Upper lobe of left lung (tissue), 6 donors: ENCODE measurements at places on chromosomes 3 and 15. TPM values are rescaled to one million over a fixed set of nuclear protein-coding genes. Genes with fewer than 3 reads are reported as not detected.

GRCh38 chr3:183636221-183637105, 1.0 kb downstream of the KLHL24 start:
- H3K4me1 ChIP-seq: peaks cover 46% of the 10 kb centered on the region
- H3K4me3 ChIP-seq: peak overlapping the region; percentile 85
- H3K27me3 ChIP-seq: no peaks in the 10 kb centered on the region
- DNase-seq: peak; percentile 97
- peak overlapping the region; percentile 100 for H3K27ac ChIP-seq

DNA sequence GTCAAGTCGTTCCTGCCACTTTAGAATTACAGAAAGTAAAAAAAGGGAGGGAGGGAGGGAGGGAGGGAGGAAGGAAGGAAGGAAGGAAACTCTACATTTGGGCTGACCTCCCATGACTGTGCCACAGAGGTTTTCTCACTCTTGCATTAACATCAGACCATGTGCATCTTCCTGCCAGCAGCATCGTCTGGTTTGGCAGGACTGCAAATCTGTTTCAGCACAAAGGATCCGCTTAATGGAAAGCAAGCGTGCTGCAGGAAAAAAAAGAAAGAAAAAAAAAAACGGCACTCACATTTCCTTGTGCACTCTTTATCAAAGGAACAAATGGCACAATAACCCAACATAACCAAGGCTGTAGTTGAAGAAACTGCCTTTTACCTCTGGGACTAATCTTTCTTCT, 148.8 kb upstream of the HES1 start:
- peaks cover 25% of the 10 kb centered on the region for H3K4me1 ChIP-seq
- H3K36me3 ChIP-seq: no peaks in the 10 kb centered on the region
- no peak for DNase-seq
- H3K27me3 ChIP-seq: no peaks in the 10 kb centered on the region

GRCh38 chr15:93997071-93997658, 234.2 kb upstream of the MCTP2 start:
- no peaks in the 10 kb centered on the region for H3K36me3 ChIP-seq
- no peak for DNase-seq
- no peak overlapping the region for H3K4me3 ChIP-seq
- H3K27ac ChIP-seq: no peak overlapping the region

- H3K36me3 ChIP-seq: no peaks in the 10 kb centered on the region
- no peak overlapping the region for H3K4me3 ChIP-seq
- no peak for DNase-seq
- H3K27me3 ChIP-seq: no peaks in the 10 kb centered on the region
Observed at GRCh38 chr3:24290596-24290995, 204.1 kb downstream of the THRB start.

DNA sequence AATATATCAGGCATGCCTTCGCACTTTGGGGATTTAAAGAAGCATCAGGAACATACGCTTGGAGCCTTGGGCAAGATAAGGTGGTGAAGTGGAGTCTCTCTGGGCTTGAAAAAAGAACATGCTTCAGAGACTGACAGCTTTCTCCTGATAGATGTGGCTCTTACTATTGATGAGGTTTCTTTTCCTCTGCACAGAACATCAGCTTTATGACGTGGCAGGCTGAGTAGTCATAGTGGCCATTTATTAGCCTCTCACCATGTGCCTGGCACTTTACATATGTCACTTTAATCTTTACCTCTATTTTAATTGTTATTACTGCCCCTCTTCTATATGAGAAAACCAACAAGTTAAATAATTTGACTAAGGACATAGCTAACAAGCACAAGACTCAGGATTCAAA, 19.0 kb upstream of the LRRC58 start:
- H3K4me1 ChIP-seq: no peaks in the 10 kb centered on the region
- no peak overlapping the region for H3K4me3 ChIP-seq
- DNase-seq: no peak
- H3K27ac ChIP-seq: no peak overlapping the region
- no peaks in the 10 kb centered on the region for H3K36me3 ChIP-seq

DNA sequence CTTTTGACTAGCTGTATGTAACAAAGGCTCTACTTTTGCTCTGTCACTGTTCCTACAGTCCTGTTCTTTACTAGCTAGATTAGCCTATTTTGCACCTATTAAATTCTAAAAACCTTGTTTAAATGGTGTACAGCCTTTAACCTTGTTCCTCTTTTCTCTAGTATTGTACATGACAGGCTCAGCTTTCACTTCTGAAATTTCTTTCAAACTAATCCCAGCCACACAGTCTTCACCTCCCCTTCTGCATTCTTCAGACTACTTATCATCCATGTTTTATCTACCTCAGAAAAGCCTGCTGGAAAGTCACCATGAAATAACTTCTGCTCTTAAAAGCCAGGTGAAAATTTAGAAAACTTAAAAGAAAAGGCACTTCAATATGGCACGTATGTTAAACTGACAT, 122.4 kb downstream of the NECTIN3 start:
- no peaks in the 10 kb centered on the region for H3K27me3 ChIP-seq
- DNase-seq: no peak
- H3K36me3 ChIP-seq: no peaks in the 10 kb centered on the region

- no peak overlapping the region for H3K4me3 ChIP-seq
- H3K27me3 ChIP-seq: no peaks in the 10 kb centered on the region
- no peaks in the 10 kb centered on the region for H3K36me3 ChIP-seq
- H3K27ac ChIP-seq: no peak overlapping the region
- no peak for DNase-seq
Observed at GRCh38 chr15:33048255-33048654, 146.3 kb downstream of the FMN1 start.

GRCh38 chr3:78734048-78734637, 1033.7 kb downstream of the ROBO1 start:
- H3K27me3 ChIP-seq: no peaks in the 10 kb centered on the region
- no peak overlapping the region for H3K27ac ChIP-seq
- H3K4me1 ChIP-seq: no peaks in the 10 kb centered on the region
- H3K36me3 ChIP-seq: no peaks in the 10 kb centered on the region
- no peak for DNase-seq
- H3K4me3 ChIP-seq: no peak overlapping the region

DNA sequence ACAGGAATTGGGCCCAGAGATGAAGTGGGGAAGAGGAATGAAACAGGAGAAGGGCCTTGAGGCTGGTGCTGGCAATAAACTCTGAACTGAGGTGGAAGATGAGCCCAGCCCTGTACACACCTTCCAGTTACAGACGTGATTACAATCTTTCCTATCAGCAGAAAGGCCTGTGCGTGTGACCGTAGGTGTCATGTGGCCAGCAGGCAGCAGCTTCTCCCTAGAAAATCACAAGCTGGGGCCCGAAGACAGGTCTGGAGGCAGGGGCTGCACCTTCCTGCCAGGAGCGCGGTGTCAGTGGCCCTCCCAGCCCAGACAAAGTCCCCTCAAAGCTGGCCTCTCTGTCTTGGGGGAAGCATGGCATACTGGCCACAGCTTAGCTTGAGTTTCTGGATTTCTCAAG, 16.7 kb upstream of the PIGZ start:
- no peaks in the 10 kb centered on the region for H3K36me3 ChIP-seq
- DNase-seq: no peak
- no peaks in the 10 kb centered on the region for H3K27me3 ChIP-seq
- H3K4me3 ChIP-seq: no peak overlapping the region
- no peak overlapping the region for H3K27ac ChIP-seq
- H3K4me1 ChIP-seq: no peaks in the 10 kb centered on the region

- H3K4me3 ChIP-seq: no peak overlapping the region
Observed at GRCh38 chr15:39301589-39301999, 279.3 kb upstream of the THBS1 start.

GRCh38 chr3:49912881-49913281, 9.2 kb upstream of the MST1R start:
- no peaks in the 10 kb centered on the region for H3K36me3 ChIP-seq
- H3K4me1 ChIP-seq: peaks cover 4% of the 10 kb centered on the region
- no peak overlapping the region for H3K4me3 ChIP-seq

DNA sequence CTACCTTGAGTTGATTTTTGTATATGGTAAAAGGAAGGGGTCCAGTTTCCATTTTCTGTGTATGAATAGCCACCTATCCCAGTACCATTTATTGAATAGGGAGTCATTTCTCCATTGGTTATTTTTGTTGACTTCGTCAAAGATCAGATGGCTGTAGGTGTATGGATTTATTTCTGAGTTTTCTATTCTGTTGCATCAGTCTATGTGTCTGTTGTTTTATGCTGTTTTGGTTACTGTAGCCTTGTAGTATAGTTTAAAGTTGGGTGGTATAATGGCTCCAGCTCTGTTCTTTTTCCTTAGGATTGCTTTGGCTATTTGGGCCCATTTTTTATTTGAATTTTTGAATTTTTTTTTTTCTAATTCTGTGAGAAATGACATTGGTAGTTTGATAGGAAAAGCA, 125.5 kb upstream of the FGF7 start:
- no peak overlapping the region for H3K27ac ChIP-seq
- H3K27me3 ChIP-seq: no peaks in the 10 kb centered on the region
- no peaks in the 10 kb centered on the region for H3K4me1 ChIP-seq
- H3K4me3 ChIP-seq: no peak overlapping the region
- H3K36me3 ChIP-seq: peaks cover 6% of the 10 kb centered on the region

DNA sequence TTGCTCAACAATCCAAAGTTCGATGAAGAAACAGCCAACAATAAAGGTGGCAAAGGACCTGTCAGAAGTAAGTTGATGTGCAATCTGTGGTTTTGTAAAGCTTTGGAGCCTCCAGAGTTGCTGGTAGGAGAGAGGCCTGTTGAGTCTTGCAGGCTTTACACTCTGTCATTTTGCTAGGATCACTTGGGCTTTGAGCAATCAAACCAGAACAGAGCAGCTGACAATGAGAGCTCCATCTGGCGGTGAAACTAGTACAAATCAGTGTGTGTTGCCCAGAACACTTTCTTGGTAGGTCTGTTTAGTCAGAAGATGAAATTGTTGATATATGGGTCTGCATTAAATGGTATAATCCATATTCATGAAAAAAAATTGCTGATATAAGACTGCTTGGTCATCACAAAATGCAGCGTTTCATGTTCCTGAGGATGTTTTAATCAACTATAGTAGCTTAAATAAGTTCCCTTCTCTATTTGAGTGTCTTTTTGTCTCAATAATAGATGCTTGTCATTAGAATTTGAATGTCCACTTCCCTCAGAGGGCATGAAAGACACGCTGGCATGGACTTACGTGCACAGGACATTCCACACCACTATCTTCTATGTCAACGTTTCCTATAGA, 25.7 kb downstream of the TMOD2 start:
- no peak overlapping the region for H3K27ac ChIP-seq
- H3K4me3 ChIP-seq: no peak overlapping the region
- no peaks in the 10 kb centered on the region for H3K27me3 ChIP-seq
- H3K4me1 ChIP-seq: peaks cover 10% of the 10 kb centered on the region
- DNase-seq: peak; percentile 66

DNA sequence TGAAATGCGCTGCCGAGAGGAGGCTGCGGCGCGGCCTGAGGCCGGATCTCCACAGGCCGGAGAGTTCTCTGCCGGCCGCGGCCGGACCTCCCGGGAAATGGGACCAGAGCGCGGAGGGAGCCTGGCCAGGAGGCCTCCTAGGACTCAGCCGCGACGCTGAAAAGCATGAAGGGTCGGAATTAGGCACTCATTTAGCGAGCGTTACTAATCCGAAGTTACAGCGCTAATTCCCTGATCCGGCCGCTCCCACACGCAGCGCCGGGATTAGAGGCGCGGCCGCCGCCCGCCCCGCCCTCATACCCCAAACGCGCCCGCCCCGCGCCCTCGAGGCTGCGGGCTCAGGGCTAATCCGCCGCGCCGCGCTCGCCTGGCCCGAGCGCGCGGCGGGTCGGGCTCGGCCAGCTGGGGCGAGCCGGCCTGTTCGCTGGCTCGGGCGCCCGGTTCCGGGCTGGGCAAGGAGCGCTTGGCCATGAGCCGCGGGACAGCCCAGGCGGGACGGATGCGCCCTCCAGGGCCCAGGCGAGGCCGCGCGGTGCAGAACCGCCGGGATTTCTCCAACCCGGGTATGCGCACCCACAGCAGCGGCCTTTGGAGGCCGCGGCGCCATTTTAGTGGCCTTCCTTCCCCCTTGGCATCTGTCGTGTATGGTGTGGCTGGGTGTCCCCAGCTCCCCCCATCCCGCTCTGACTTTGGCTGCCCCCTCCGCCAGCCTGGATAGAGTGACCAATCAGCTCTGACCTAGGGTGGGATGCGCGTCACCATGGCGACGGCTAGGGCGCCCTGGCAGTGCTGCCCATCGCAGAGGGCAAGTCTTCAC, 36.8 kb upstream of the POLG start:
- DNase-seq: peak; percentile 83
- no peaks in the 10 kb centered on the region for H3K36me3 ChIP-seq
- H3K4me1 ChIP-seq: peaks cover 19% of the 10 kb centered on the region
- no peak overlapping the region for H3K27ac ChIP-seq
- H3K27me3 ChIP-seq: peaks cover 21% of the 10 kb centered on the region

DNA sequence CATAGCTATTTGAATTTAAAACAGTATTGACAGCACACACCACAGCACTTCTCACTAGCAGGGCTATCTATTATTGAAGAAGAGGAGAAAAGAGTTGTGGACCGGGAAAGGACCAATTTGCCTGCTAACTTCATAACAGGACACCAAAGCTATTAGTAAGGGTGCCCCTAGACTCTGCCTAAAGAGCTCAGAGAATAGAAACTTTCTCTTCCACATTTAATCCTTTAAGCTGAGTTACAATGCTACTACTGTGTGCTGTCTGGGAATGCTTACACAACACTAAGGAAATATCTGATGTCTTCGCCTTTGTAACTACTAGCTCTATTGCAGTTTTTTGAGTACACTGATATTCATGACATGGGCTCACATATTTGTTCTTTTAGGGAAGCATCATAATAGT, 13.5 kb upstream of the AADAC start:
- no peak overlapping the region for H3K27ac ChIP-seq
- no peak for DNase-seq
- H3K27me3 ChIP-seq: no peaks in the 10 kb centered on the region
- H3K36me3 ChIP-seq: no peaks in the 10 kb centered on the region

GRCh38 chr3:110925798-110926197, 145.8 kb upstream of the NECTIN3 start:
- DNase-seq: no peak
- no peaks in the 10 kb centered on the region for H3K36me3 ChIP-seq

GRCh38 chr3:86937306-86937791, 53.6 kb downstream of the VGLL3 start:
- no peak overlapping the region for H3K27ac ChIP-seq
- no peaks in the 10 kb centered on the region for H3K36me3 ChIP-seq
- H3K4me1 ChIP-seq: no peaks in the 10 kb centered on the region
- DNase-seq: no peak
- no peak overlapping the region for H3K4me3 ChIP-seq

DNA sequence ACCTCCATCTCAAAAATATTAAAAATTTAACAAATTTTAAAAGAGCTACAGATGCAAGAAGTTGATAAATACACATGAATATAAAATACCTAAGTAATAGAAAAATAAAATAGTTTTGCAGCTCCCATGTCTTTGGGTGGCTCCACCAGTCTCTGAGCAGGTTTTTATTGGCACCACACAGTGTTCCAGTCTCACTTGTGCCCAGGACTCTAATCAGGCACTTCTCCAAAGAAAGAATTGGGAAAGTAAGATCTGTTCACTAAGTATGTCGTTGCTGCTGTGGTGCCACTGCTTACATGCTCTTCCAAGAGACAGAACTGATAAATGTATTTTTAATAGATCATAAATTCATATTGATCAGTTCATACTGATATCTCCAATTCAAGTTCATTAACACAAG, 92.5 kb upstream of the ABI3BP start:
- no peaks in the 10 kb centered on the region for H3K36me3 ChIP-seq
- no peaks in the 10 kb centered on the region for H3K27me3 ChIP-seq
- H3K4me1 ChIP-seq: no peaks in the 10 kb centered on the region
- no peak for DNase-seq

ERC2 gene
- total RNA-seq: 0.67 TPM

CLDN18 gene
- total RNA-seq: 247 TPM

RPUSD2 gene
- total RNA-seq: 3.1 TPM

HMG20A gene
- 37.2 TPM for total RNA-seq

EPB42 gene
- total RNA-seq: not detected

SLC24A1 gene
- total RNA-seq: 17.8 TPM
